ENCODE measurements at places on chromosomes 6 and 20.

- DNase-seq = peak; percentile 25
Observed at GRCh38 chr6:12012038-12012557, at the start of gene HIVEP1. Gene HIVEP1 (plus strand): TSS chr6:12012312. CDS start chr6:12015629, 3,317 bp downstream.

- DNase-seq = peak; percentile 79
Observed at GRCh38 chr6:36028877-36029324, 1.3 kb downstream of the MAPK14 start.

DNA sequence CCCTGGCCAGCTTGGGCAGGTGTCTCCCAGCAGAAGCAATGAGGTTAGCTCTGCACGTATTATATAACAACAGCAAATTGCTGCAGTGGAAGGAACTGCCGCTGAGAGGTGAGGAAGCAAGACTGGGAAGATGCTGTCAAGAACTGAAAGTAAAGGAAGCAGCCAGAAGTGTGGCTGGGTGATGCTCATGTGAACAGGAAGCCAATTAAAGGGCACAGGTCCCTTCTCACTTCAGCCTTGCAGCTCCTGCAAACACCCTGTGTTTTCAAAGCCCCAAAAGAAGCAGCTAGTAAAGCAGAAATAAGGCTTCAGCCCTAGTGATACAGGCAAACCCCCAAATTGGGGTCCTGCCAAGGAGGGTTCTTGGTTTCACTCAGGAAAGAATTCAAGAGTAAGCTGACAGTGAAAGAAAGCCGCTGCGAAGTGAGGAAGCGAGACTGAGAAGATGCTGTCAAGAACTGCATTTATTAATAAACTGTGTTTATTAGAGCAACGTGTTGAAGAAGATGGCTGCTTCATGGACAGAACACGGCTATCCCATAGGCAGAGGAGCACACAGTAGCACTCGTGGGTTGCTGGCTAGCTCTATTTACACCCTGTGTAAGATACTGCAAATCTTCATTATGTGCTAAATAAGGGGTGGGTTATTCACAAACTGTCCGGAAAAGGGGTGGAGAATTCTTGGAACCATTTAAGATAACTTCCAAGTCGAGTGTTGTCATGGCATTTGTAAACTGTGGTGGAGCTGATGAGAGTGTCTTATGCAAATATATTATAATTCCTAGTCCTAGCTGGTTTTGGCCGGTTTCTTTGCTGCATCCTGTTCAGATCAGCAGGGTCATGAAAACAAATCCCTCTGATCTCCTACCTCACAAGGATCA lies 152.2 kb downstream of the LINC00237 start:
- DNase-seq = no peak

GRCh38 chr6:67003844-67004243 lies 1296.8 kb upstream of the EYS start:
- DNase-seq = no peak

DNA sequence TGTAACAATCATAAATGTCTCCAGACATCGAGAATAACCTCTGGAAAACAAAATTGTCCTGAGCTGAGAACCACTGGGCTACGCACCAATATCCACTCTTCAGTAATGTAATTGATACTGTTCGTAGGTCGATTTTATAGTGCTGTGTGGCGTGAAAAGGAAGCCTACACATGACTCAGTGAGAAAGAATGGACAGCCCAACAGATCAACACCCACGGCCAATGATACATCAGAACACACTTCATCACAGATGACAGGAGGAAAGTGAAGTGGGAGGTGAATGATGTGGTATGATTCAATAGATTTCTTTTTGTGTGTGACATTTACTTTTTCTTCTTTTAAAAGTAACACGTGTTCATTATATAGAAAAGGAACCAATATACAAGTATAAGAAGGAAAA lies 93.5 kb downstream of the RPS12 start:
- no peak for DNase-seq

DNA sequence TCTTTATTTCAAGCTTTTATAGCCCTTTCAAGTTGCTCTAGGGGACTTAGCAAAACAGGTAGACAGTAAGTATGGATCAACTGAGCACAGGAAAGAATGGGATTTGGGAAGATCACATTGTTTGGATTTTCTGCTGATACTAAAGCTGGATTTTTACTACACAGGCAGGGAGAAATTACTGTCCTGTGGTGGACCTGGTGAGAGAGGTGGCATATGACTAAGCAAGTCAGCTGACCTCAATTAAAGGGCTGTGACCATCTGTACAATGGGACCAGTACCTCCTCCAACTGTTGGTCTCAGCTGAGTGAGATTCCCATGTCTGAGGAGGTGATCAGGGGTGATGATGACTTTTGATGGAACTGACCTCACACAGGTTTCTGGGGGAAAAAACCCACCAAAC lies 28.0 kb downstream of the RREB1 start:
- no peak for DNase-seq

DNA sequence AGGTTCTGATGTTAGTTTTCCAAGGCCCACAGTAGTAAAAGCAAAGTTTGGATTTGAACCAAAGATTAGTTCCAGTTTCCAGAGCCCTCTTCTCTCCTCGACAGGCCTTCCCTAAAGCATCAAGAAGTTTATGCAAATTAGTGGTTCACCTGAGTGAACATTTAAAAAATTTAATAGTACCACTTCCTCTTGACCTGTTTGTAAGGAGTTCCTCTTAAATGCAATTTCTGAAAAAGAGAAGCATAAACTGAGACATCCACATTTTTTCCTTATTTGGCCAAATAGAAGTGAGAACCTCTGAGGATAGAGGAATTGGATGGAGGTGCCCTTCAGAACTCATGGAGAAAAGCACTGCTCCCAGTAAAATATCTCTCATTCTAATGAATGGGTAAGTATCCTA lies 1.2 kb upstream of the DSE start:
- DNase-seq = no peak

GRCh38 chr6:2166717-2167116 lies 78.7 kb downstream of the GMDS start:
- DNase-seq = no peak

- peak; percentile 35 for DNase-seq
Observed at GRCh38 chr20:45823949-45824835, 2.9 kb downstream of the TNNC2 start.

DNA sequence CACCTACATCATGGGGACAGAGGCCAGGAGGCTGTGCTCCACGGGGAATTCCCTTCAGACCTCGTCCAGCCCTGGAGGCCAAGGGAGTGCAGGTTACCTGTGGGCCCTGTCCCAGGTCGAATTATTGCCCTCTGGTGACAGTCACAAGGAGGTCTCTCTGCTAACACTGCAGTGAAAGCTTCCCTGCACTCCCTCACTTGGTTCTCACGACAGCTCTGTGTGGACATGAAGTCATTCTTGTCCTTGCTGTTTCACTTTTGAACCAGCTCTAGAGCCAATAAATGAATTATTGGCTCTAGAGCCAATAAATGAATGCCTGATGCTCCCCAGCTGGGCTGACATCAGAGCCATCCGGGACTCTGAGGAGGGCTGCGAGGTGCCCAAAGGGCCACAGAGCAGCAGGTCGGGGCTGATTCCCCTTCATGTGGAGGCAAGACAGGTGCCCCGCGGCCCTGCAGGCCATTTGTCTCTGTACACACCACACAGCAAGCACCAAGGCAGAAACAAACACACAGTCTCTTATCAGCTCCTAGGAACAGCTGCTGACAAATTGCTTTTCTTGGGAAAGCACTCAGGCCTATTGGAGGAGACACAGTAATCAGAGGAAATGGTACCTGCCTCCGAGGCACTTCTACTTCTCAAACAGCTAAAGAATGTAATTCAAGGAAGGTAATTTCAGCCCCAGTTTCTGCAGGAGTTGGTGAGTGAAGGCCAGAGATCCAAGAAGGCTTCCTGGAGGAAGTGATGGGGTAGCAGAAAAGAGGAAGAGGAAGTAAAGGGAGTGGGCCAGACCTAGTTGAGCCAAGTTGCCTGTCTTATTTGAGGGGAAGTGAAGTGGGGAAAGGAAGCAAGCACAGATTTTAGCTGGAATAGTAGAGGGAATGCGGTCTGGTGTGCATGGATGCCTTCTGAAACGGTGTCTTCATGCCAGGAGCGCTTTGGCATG lies 27.5 kb upstream of the TBXT start:
- no peak for DNase-seq

- no peak for DNase-seq
Observed at GRCh38 chr20:64189530-64189966, 25.3 kb downstream of the MYT1 start.

GRCh38 chr6:142444881-142445301 lies 143.1 kb downstream of the ADGRG6 start:
- DNase-seq = no peak

DNA sequence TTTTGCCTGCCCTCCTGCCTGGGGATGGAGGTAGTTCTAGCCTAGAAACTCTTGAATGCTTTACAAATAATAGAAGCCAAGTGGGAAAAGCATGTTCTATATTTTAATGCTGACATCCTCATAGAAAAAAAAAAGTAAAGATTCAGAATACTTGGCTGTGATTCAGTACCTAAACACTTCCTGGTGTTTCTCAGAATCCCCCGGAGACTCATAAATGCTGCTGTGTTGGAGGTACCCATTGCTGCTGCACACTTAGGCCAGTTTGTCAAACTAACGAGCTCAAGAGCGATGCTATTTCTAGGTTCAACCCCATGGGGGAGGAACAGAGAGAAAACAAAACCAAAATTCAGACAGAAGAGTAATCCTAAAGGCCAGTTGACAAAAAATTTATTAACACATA lies 38.8 kb upstream of the ZFP64 start:
- DNase-seq = no peak

- DNase-seq = no peak
Observed at GRCh38 chr6:48606618-48607017, 495.6 kb upstream of the PTCHD4 start.

DNA sequence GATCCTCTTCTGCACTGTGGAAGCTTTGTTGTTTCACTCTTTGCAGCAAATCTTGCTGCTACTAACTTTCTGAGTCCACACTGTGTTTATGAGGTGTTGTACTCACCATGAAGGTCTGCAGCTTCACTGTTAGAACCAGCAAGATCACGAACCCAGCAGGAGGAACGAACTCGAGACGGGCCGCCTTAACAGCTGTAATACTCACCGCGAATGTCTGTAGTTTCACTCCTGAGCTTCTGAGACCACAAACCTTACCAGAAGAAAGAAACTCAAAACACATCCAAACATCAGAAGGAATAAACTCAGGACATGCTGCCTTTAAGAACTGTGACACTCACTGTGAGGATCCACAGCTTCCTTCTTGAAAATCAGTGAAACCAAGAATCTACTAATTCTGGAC lies 48.1 kb upstream of the MBOAT1 start:
- DNase-seq = no peak

DNA sequence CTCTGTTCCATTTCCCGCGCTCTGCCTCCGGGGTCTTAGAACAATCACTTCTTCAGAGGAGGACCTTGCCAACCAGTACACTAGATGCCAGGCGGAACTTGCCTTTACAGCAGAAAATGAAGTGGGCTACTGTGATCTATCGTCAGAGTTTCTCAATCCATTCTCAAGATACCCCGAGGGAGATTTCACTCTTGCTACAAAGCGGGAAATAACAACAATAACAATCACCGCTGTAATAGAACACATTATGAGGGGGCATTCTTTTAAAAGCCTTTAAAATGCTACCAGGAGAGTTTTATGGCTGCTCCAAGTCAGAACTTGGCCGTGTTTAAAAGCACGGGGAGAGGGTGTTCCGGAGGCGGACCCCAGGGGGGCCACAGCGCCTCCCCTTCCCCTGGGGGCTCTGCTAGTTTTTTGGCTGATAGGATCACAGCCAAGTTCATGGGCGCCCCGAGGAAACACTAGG lies 617.0 kb upstream of the AGPAT4 start:
- no peak for DNase-seq

DNA sequence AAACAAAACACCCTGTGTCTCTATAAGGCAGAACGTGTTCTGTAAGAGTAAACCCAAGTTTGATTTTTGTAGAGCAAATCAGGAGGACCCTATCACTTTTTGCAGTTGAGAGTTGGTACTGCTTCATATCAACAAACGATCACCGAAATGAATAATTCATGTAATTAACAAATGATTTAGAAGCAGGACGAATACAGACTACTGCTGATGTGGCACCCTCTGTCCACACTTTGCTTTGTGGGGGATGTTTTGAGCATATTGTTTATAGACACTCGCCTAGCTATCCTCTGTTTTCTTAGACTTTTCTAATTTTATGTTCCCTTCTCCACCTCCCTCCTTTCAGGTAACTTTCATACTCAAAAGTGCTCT lies 1.5 kb downstream of the CD2AP start:
- DNase-seq = no peak

DNA sequence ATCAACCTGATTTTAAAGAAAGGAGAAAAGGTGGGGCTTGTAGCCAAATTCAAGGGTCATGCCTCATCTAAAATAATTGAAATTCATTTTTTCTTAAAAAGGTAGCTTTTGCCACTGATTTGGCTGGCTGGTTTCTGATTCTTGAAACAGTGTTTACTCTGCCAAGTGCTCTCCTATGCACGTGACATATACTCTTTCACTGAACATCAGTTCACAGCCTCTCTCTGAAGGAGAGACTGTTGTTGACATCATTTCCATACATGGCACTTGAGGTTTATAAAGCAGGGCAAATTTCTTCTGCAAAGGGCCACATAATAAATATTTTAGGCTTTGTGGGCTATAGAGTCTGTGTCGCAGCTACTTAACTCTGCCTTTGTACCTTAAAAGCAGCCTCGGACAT lies 40.4 kb upstream of the DOK5 start:
- no peak for DNase-seq

DNA sequence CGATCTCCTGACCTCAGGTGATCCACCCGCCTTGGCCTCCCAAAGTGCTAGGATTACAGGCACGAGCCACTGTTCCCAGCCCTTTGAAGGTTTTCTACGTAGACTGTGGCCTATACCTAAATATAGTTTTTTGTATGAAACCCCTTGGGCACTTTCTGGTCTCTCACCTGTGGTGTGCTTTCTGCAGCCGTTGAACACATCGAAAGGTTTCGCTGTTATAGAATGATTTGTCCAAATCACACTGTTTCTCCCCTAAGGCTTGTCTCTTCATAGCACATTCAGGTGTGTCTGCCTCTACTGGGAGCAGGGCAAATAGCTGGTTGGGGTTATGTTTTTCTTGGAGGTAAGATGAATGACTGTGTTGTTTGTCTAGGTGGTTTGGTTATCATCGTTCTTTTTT lies 597.9 kb downstream of the RNF144B start:
- no peak for DNase-seq

- DNase-seq = no peak
Observed at GRCh38 chr6:100453701-100454521, 10.8 kb downstream of the SIM1 start.

GRCh38 chr6:1701668-1702353 lies 92.1 kb downstream of the FOXC1 start:
- DNase-seq = no peak

DNA sequence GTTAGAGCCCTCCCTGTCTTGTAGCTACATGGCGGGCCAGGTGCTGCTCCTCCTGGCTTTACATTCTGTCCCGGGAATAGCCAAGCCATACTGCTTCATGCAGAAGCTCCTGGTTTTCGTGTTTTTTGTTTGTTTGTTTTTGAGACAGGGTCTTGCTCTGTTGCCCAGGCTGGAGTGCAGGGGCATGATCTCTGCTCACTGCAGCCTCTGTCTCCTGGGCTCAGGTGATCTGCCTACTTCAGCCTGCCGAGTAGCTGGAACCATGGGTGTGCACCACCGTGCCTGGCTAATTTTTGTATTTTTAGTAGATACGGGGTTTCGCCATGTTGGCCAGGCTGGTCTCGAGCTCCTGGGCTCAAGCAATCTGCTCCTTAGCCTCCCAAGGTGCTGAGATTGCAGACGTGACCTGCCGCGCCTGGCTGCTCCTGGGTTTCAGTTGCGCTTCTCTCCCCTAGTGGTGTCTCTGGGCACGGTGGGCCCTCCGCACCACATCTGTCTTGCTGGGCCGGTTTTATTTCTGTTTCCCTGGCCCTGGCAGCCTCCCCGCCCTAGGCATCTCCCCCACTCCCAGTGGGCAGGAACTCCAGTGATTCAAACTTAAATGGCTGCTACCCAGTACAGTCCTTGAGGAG lies 12.9 kb downstream of the CDYL start:
- DNase-seq = no peak

Measured in Ammon's horn (tissue), 1 donor.